Stimulated activated CD4-positive, alpha-beta T cell treated with anti-CD3 and anti-CD28 coated beads, Interleukin-1b, Interleukin-23, amount 100 ng/mL, for 48 hours (primary cell): ENCODE measurements at places on chromosomes 3 and 15.

- DNase-seq = no peak
Observed at GRCh38 chr3:69532547-69533224, 146.8 kb upstream of the FRMD4B start.

GRCh38 chr3:13009946-13010315 lies 63.3 kb downstream of the IQSEC1 start:
- DNase-seq = no peak

DNA sequence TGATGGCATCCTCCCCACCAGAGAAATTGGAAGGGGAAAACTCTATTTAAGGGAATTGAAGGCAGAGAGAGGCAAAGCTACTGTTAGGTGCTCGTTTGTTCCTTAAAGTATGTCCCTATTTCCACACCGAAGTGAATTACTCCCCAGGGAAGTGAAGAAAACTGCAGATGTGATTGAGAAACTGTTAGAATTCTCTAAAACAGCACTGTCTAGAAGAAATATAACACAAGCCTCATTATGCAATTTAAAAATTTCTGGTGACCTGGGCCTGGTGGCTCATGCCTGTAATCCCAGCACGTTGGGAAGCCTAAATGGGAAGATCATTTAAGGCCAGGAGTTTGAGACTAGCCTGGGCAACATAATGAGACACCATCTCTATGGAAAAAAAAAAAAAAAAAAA lies 305.0 kb downstream of the SHQ1 start:
- DNase-seq = no peak

GRCh38 chr15:37252530-37252929 lies 152.2 kb upstream of the MEIS2 start:
- DNase-seq = no peak

DNA sequence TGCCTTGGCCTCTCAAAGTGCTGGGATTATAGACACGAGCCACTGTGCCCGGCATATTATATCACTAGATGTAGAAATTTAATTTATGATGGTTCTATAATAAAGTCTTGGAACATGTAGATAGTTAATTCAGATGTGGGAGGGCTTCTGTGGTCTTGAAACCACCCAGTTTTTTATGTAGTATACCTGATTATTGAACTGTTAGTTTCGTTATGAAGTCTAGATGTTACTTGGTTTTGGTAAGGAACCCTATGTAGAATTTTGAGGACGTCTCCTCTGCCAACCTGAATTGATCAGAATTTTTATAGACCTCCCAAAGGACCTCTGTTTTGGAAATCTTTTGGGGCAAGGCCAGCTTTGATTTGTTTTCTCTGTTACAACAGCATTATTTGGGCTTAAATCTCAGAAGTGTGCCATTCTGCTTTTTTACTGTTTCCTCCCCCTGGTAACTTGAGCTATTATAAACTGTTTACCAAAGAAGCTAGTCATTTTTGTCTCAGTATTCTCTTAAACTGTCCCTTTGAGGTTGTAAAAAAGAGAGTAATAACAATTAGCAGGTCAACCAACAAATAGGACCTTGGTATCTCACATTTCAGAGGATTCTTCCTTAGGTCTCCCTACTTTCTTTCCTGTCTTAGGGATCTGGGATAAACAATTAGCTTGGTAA lies 20.8 kb downstream of the AKAP13 start:
- no peak for DNase-seq

- no peak for DNase-seq
Observed at GRCh38 chr3:37907906-37908305, 46.2 kb downstream of the CTDSPL start.

DNA sequence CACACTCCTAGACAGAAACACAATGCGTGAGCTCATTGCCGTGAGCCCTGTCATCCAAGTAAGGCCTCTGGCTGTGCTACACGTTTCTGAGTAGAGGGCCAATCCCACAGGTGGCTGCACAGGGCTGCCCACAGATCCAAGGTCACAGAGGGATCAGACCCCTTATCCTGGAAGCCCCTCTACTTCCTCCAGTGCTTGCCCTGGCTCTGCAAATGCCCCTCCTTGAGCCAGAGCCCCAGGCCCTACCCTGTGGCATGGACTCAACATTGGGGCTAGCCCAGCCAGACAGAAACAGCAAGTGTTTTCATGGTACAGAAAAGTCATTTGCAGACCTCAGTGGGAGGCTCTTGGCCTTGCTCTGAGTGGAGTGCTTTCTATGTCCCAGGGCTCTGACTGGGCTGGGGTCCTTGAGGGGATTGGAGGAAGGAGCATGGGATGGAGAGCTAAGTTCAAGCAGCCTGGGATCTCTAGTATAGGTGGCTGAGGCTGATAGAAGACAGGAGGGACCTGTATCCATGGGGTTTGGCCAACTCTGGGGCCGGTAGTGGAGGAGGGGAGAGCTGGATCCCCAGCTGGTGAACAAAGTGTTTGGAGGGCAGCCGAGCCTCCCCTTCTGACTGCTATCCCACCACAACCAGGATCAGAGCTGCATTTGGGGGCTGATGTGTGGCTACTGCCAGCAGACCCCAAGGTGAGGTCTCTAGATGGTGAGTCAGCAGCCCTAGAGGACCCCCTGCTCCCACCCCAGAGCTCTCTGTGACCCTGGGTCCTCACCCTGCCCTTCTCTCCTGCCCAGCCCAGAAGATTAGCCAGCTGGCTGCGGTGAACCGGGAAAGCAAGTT lies 38.7 kb downstream of the GOLGA6A start:
- DNase-seq = no peak
